ENCODE measurements at places on chromosomes 16 and 17.

DNA sequence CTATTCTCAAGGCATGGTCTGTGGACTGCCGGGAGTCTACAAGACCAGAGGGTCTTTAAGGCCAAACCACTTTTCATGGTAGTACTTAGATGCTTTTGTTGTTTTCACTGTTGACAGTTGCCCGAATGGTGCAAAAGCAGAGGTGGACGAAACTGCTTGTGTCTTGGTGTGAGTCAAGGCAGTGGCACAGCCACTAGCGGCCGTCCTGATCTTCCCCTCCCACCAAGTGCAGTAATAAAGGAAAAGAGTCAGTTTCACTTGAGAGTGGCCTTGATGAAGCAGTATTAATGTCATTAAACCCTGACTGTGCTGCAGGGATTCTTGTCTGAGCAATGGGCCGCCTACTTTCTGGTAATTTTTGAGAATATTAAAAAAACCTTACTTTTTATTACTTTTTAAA, 109.1 kb downstream of the PRKCA start:
- no peak for DNase-seq

DNA sequence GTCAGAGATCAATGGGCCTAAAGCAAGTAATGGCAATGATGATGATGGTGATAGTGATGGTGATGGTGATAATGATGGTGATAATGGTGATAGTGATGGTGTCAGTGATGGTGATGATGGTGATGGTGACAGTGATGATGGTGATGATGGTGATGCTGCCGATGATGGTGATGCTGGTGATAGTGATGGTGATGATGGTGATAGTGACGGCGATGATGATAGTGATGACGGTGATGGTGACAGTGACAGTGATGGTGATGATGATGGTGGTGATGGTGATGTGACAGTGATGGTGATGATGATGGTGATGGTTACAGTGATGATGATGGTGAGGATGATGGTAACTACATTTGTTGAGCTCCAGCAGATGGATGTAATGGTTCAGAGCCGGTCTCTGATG, 30.8 kb upstream of the OR4D1 start:
- no peak for DNase-seq

DNA sequence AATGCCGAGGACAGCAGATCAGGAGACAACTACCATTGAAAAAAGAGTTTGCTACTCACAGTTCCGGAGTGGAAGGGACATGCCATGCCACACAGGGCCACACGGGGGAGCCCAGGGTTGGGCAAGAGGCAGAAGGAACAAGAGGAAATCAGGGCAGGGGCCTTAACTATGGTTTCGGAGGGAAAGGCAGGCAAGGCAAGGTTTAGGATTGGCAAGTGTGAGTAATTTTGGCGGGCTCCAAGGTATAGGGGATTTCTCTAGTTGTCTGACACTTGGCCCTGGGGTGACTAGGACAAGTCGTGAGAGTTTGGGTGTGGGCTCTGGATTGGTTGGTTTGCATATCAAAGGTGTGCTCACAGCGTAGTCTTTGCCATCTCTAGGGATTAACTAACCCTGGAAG, 27.0 kb upstream of the NTN1 start:
- DNase-seq: peak; percentile 52

GRCh38 chr17:61904094-61904710, 23.6 kb downstream of the INTS2 start:
- no peak for DNase-seq

DNA sequence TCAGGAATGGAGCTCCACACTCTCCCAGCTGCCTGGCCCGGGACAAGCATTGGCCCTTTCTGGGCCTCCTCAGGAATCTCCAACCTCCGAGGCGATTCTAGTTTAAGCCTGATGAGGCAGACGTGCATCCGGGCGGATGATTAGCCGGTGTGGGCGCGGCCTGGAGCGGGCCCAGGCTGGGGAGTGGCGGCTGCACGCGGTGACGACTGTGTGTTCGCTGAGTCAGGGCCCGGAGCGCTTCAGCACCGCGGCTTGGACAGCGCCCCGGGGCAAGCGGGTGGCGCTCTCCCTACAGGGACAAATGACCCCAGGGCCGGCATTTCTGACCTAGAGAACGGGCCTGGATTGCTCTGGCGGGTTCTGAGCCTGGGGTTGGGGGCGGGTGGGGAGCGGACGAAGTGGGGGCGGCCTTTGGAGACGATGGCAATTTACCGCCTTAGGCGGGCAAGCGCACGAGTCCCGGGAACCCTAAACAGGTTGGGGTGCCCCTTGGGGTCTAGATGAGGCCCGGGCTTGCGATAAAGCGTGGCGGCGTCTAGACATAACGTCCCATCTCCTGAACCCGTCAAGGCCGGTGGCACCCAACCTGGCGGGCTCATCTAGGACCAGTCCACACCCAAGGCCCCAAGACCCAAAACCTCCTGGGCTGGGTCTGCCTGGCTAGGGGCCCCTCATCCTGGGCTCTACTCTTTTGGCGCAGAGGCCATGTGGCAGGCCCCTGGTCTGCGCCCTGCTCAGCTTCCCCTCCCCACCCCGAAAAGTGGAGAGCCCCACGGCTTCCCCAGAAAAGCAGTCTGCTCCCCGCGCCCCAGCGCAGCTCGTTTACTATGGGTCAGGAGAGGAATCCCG, 22.3 kb upstream of the ZNHIT3 start:
- DNase-seq: peak; percentile 71

GRCh38 chr17:79760197-79760906, 17.6 kb upstream of the CBX2 start:
- DNase-seq: no peak

DNA sequence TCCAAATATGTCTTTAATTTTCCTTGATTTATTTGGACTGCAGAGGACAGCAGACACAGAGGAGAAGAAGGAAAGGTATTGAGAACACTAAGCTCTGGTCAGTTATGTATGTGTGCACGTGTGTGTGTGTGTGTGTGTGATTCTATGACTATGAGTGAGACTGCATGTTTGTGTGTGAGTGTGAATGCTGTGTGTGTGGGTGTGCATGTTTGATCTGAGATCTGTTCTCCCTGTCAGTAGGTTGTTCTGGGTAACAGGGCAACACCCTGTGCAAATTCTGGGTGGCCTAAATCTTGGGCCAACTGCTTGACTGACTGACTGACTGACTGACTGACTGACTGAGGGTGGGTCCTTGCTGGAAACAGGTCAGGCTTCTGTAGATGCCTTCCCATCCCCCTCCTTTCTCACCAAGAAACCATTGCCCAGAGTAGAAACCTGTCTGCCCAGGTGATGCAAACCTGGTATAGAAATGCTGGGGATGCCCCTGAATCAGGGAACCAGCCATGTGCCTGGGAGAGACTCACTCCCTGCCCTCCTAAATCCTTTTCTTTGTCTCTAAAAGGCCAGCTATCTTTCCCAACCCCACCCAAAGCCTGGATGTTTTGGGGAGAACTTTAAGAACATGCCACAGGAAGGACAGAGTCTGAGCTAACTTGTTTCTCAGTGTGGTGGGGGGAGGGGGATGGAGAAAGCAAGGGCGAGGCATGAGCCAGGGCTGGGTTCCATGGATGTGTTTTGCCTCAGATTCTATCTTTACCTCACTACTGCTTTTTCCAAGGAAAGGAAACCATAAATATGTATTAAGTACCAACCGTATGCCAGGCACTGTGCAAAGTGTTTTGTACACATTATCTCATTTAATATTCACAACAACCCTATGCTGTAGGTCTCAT, 4.5 kb upstream of the NR1D1 start:
- no peak for DNase-seq

GRCh38 chr17:9036336-9036735, 15.0 kb downstream of the NTN1 start:
- no peak for DNase-seq

GRCh38 chr16:50448522-50448921, 79.7 kb upstream of the BRD7 start:
- no peak for DNase-seq

GRCh38 chr16:82965808-82966207, 339.0 kb downstream of the CDH13 start:
- no peak for DNase-seq

DNA sequence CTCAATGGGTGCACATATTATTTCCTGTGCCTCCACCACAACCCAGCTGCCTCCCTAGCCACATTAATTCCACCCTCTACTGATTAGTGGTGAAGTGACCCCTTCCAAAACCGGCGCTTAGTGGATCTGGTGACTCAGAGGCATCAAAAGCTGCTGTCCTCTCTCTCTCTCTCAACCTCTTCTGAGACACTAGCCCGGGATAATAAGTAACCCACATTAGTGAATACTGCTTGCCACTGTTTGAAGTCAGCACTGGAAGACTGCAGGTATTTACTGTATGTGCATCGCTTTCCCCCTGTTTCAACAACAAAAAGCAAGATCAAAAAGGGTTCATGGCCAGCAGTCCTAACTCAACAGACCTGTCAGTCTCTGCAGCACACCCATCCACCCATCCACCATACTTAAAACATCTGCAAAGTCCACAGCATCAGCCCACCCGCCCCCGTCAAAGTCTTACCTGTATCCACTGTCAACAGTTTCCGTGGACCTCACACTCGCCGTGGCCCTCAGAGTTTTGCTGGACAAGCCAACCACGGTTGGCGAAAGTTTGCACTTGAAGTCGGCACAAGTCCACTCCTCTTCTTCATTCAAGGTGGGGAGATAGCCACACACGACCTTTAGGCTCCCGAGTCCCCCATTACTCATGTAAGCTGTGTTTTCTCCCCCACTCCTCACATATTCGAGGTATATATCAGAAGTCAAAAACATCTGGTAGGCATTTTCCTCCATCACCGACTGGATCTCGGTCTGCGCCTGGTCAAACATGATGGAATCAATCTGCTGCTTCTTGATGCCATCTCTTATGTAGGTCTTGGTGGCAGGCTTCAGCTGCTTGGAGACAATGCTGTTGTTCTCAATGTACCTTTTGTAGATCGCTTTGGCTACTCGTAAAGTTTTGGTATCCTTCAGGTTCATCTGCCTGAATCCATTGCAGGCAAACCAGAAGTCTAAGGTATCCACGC, 3.8 kb downstream of the AXIN2 start:
- peak; percentile 35 for DNase-seq

DNA sequence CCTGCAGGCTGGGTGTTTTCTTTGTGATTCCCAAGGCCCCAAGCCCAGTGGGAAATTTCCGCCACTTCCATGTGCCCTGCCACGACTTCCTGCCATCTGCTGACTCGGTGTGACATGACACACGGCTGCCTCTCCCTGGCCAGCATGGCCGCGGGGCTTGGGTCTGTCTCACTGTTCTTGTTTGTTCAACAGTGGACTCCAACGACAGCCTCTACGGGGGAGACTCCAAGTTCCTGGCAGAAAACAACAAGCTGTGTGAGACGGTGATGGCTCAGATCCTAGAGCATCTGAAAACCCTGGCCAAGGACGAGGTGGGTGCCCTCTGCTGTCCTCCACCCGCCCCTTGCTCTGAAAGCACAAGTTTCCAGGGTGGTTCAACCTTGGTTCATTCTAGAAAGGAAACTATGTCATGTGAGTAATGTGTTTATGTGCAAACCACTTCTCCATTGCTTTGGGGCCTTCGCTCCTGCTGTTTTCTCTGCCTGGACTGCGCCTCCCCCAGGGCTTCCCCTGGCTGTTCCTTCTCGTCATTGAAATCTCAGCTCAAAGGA, 26.8 kb downstream of the KNOP1 start:
- DNase-seq: no peak

DNA sequence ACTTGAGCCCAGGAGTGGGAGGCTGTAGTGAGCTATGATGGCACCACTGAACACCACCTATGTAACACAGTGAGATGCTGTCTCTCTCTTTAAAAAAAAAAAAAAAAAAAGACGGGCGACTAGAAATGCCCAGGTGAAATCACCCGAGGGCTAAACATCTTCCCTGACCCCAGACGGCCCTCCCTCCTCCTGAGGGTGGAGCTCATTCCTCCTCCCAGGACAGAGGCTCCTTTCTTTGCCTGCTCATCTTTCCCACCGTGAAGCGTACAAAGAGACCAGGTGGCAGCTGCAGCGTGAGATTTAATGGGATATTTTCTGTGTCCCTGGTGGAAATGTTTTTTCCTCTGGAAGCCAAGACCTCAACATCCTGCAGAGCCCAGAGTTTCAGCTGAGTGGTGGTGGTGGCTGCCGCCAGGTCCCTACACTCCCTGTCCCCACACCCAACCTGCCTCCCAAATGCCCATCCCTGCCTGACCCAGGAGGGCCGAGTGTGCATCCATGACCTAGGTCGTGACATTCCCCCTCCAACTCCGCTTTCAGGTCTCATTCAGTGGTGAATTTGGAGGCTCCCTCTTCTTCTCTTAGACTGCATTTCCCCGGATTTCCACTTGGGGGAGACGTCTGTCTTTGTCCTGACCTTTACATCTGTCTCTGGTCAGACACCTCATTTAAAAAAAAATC, 14.4 kb upstream of the GPRC5B start:
- peak; percentile 21 for DNase-seq

DNA sequence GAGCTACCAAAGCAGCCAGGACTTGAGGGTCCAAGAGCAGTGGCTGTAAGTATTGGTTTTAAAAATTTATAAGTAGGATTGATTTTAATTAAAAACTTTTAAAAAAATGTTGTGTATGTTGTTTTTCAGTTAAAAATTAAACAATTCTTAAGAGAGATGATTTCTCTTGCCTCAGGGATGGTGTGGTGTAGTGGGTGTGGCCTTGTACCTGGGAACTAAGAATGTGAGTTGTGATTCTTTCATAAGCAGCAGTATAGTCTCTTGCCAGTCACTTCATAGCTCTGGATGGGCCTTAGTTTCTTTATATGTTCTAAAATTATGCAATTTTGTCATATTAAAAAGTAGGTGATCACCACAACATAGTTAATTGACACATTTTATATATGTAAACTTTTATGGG, 99.5 kb downstream of the FTO start:
- no peak for DNase-seq

DNA sequence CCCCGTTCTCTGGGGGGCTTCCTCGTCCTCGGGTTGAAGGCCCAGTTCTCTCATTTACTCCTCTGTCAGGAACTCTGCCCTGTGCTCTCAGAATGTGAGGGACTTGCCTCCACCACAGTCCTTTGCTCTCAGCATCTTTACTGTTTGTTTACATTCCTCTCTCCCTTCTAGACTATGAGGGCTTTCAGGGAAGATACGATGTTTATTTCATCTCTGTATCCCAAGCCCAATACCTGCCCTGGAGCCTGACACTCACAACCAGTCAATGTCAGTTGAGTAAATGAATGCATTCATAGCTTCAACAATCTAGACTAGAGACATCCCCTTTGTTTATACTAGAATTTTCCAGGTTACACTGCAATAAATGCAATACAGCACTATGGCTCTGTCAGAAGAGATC, 409.6 kb upstream of the CDH11 start:
- no peak for DNase-seq

GRCh38 chr16:85055493-85056210, 28.1 kb downstream of the KIAA0513 start:
- DNase-seq: peak; percentile 91

GRCh38 chr16:79991969-79992368, 391.4 kb upstream of the MAF start:
- DNase-seq: no peak

DNA sequence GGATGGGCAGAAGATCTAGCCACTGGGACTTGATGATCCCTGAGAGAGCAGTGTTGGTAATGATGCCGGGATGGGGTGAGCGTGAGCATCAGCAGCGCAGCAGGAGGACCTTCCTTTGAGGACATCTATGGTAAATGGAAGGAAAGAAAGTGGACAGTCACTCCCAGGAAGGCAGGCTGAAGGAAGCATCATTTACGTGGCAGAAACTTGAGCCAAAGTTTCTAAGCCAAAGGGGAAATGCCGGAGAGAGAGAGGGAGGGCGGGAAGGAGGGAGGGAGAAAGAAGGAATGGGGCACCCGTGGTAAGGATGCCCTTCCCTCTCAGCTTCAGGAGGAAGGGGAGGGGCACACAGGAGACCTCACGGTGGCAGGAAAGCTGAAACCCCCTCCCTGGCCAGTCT, 86.3 kb upstream of the CACNG5 start:
- DNase-seq: no peak
